ENCODE measurements at places on chromosomes 6 and 20.

GRCh38 chr6:111997078-111997852 is 56.6 kb upstream of the CCN6 start:
- peak; percentile 77 for DNase-seq

- no peak for DNase-seq
These were observed 346.7 kb downstream of the CDH26 start for GRCh38 chr20:60304931-60305330.

DNA sequence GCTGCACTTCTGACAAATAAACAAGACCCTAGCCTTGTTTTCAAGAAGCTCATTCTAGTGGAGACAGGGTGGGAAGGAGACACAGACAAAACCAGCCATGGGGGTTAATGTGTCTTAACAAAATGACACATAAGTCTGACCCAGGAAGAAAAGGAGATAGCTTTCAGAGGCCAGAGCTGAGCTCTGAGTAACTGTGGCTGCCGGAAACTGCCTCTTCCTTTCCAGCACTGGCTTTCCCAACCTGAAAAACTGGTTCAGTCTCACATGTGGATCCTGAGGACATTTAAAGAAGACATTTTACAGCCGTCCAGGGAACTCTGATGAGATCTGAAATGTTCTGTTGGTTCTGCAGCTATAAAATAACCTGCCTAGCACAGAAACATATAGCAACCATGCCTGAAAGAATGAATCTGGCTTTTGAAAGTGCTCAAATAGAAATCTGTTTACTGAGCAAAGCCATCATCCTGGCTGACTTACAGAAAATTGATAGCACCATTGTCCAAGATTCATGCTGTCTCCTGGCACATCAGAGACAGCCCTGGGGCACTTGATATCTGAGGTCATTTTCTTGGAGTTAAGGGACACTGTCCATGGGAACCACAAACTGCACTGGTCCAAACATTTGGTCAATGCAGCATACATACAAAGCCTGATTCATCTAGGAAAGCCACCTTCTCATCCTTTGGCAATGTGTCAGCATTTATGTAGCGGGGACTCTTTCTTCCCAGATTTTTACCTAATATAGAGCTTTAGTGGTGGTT is 83.2 kb upstream of the PAX1 start:
- DNase-seq: peak; percentile 84

DNA sequence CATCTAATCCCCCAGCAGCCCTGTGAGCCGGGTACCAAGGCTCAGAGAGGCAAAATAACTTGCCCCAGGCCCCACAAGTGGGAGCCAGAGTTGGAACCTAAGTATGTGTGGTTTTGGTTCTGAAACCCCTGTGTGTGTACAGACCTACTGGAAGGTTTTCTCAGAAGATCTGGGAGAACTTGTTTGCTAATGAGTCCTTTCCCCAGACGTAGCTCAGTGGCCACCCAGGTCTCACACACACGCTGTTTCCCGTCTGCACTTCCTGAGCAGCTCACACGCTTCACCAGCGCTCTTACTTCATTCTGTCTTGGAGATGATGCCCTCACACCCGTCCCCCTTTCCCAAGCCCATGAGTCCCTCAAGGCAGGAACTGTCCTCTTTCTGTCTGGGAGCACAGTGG is 8.2 kb downstream of the CCN5 start:
- DNase-seq: peak; percentile 56

DNA sequence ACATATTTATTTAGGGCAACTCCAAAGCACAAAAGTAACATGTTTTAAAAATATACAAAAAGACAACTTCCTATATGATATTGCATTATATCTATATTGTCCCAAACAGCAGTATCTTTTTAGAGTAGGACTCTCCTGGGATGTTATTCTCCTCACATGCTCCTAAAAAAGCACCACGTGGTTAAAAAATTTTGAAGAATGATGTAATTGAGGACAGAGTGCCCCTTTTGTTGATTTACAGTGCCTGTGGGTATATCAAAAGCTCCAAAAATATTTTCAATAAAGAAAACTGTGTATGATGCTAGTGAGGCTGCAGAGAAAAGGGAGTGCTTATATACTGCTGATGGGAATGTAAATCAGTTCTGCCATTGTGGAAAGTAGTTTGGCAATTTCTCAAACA is 130.3 kb upstream of the HDAC2 start:
- DNase-seq: no peak

- no peak for DNase-seq
These were observed 133.2 kb downstream of the NFATC2 start for GRCh38 chr20:51409192-51409880.

DNA sequence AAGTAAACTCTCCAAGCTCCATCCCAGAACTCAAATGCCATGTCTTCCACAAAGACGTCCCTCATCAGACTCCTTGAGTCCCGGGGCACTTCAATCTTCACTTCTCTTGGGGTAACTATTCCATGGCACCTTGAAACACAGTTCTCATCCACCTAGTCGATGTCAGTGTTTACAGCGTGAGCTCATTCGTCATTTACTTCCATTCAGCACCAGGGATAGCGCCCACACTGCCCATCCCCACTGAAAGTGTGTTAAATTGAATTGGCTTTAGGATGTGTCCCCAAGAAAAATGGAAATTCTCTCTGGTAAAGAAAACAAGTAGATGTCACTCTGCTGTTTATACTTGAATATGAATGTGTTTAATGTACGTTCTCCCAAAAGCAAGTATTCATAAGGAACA is 31.3 kb downstream of the KCNK15 start:
- DNase-seq: peak; percentile 81

- DNase-seq: no peak
These were observed 118.6 kb downstream of the EDN1 start for GRCh38 chr6:12408752-12409151.

Measured in T47D (cell line).